ENCODE measurements at places on chromosomes 1 and 21.

GRCh38 chr1:246788895-246789338 lies 64.7 kb downstream of the SCCPDH start:
- DNase-seq = no peak

DNA sequence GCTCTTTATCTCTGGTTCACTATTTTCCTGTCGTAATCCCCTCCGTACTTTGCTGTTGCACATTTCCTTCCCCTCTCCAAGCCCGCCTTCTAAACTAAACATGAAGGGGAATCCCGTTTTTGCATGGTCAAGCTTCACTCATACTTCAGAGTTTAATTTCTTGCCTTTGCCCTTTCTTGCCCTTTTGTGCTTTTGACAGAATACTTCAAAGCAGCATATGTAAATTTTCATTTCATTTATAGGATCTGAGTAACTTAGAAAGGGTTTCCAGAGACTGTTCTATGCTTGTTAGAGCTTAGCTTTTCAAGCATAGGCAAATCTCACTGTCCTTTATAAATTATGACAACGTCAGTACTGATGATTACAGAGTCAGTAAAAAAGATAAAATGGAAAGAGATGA lies 27.7 kb downstream of the SPATA45 start:
- DNase-seq = peak; percentile 50

DNA sequence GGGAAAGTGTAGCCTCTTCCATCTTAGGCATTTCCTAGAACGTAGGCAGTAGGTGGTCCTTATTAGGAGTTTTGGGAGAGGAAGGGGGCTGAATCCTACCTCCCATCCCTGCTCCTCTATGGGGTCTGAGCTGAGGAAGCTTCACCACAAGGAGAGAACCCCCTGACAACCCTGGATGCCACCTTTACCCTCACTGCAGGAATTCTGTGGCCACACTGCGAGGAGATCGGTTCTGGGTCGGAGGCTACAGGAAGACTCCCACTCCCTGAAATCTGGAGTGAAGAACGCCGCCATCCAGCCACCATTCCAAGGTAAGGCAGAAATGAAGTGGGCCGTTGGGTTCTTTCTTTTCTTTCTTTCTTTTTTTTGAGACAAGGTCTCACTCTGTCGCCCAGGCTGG lies 1.5 kb downstream of the MX1 start:
- DNase-seq = no peak

- DNase-seq = no peak
Measured at GRCh38 chr1:230518511-230518910, 92.4 kb upstream of the PGBD5 start.

DNA sequence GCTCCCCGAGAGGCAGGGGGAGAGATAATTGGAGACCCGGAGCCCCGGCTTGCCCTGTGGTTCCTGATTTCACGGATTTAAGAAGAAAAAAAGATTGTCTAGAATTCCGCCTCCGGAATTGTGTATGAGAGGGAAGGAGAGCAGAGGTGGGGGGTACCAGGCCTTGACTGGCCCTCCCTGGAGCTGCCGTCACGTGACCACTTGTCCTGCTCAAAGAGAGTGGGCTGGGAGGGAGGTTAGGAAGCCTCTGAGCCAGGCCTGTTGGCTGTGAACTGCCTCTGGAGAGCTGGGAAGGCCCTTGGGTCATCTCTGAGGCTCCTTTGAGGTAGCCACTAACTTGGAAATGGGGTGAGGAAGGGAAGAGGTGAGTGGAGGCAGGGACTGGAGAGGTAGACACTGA lies 106.5 kb downstream of the GRIK3 start:
- no peak for DNase-seq

- peak; percentile 34 for DNase-seq
Measured at GRCh38 chr1:160726114-160726497, 12.9 kb upstream of the SLAMF7 start.

- no peak for DNase-seq
Measured at GRCh38 chr1:207218512-207219362, 102.7 kb upstream of the CD55 start.

- DNase-seq = no peak
Measured at GRCh38 chr1:158122833-158123388, 57.8 kb upstream of the CD1D start.

DNA sequence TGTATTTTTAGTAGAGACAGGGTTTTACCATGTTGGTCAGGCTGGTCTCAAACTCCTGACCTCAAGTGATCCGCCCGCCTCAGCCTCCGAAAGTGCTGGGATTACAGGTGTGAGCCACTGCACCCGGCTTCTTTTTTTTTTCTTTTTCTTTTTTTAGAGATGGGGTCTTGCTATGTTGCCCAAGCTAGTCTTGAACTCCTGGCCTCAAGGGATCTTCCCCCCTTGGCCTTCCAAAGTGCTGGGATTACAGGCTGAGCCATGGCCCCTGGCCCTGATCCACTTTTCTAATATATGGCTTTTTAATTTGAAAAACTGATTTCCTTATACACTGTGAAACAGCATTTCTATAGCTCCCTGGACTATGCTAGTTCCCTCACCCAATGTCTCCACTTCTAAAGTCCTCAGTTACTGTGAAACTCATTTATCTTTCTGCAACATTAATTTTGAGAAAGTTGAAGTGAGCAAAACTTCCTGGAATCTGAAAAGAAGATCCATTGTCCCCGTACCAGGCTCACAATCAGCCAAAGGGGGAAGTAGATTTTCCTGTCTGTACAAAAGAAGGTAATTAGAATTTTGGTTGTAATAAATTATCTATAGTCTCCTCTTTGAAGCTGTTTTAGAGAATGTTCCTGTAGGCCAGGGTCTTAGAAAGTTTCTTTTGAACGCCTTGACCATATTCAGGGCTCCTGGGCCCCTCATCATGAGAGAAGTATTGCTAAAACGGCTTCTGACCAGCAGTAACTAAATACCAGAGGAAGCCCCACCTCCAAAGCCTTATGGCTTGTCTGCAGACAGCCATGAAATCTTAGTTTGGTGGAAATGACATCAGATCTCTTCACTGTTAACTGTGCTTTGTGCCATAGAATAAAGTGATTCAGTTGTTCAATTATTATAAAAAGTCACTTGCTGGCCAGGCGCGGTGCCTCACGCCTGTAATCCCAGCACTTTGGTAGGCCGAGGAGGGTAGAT lies 34.9 kb downstream of the DEGS1 start:
- no peak for DNase-seq

- DNase-seq = no peak
Measured at GRCh38 chr1:29632806-29633615, 396.7 kb downstream of the PTPRU start.

DNA sequence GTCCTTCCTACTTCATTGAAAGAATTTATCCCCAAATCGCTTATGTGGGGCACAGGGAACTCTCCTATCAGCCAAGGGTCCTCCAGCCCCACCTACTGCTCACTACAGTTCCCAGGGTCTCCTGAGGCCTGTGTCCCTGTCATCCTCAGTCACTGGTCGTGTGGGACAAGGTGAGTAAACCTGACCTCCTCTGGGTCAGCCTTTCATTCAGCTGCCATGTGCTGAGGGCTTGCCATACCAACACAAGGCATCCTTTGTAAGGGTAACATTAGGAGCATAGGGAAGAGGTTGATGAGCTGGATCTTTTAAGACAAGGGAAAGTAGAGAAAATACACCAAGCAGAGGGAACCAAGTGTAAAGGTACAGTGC lies 11.2 kb upstream of the SNAPIN start:
- DNase-seq = no peak

GRCh38 chr1:161068306-161069234 lies 1.1 kb downstream of the ARHGAP30 start:
- DNase-seq = peak; percentile 87

DNA sequence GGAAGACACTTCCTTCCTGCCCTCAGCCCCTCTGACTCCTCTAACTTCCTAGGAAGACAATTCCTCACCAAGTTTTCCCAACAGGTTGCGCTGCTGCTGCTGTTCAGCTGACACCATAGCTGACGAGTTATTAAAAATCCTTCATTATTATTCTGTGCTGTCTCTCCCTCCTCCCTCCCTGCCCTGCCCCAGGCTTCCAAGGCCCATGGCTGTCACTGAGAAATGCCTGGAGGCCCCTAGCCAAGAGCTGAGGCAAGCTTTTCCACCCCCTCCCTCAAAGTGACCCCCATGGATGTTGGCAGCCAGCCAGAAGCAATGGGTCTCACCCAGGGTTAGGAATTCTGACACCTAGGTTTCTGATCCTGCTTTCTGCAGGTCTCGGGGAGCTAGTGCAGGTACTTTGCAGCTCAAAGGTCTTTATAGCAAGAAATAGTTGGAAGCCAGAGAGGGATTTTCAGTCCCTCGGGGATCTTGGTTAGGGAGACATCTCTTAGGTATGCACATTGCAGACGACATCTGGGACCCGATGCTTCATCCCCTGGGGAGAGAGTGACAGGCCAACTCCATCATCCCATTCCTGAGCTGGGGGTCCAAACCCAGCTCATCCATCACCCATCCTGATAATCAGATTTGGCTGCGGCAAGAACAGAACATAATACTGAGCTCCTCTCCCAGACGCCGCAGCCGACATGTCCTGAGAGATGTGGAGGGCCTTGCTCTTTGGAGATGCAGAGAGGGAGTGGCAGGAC lies 65.0 kb downstream of the KIRREL1 start:
- DNase-seq = no peak

DNA sequence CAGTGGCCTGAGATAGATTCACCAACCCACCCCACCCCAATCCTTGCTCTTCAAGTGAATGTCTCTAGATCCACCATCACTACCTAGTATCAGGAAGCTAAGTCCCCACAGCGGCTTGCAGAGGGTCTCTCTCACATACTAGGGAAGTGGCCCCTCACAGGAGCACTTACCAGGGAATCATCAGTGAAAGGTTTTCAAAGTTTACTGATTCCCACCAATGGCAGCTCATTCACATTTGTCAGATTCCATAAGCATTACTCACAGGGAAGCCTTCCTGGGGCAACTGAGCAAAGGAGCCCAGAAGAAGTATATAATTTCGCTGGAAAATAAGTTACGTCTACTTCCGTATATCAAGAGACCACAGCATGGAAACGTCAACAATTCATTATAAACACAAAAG lies 120.8 kb downstream of the GREM2 start:
- DNase-seq = no peak

DNA sequence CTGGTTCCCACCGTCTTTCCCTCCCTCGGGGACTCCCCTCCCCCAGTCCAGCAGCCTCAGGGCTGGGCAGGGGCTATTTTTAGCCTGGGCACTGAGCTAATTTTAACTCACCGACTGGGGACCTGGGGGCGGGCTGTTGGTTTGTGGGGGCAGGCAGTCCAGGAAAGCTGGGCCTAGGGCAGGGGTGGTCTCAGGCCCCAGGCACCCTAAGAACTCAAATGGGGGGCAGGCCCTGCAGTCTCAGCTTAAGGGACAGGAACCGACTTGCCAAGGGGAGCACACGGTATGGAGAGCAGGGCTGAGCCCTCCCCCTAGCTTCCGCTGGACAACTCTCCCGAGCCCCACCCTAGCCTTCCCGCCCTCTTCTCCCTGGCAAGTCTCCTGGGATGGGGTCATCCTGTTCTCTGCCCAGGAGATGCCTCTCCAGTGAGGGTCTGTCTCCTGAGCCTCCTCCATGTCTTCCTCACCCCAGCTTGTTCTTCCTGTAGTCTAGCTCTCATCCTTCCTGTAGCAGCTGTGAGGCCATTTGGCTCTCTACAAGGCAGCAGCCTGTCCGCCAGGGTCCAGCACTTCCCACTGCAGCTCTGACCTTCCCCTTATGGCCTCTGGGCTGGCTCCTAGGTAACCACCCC lies 10.1 kb downstream of the MEF2D start:
- no peak for DNase-seq

DNA sequence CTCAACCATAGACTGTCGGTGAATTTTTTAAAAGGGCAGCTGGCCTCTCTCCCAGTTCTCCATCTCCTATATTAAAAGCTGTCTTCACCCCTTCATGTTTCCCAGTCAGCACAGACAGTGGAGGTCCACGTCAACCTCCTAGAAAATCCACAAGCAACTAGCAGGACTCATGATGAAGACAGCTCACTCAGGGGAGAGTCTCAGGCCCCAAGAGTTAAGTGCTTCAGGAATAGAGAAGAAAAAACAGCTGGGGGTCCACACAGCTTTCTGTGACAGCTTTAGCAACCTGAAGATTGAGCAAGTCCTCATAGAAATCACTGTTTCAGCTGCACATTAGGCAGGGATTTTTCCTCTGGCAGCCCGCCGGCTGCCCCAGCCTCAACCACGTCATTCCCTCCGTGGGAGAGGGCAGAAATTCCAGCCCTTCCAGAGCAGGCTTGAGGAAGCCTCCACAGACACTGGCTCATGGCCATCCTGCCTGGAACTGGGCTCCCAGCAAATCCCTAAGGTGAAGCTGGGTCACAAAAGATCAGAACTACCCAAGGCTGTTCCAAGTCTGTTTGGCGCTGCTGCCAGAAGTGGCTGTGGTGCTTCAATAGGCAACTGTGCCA lies 15.2 kb downstream of the GPR161 start:
- no peak for DNase-seq

DNA sequence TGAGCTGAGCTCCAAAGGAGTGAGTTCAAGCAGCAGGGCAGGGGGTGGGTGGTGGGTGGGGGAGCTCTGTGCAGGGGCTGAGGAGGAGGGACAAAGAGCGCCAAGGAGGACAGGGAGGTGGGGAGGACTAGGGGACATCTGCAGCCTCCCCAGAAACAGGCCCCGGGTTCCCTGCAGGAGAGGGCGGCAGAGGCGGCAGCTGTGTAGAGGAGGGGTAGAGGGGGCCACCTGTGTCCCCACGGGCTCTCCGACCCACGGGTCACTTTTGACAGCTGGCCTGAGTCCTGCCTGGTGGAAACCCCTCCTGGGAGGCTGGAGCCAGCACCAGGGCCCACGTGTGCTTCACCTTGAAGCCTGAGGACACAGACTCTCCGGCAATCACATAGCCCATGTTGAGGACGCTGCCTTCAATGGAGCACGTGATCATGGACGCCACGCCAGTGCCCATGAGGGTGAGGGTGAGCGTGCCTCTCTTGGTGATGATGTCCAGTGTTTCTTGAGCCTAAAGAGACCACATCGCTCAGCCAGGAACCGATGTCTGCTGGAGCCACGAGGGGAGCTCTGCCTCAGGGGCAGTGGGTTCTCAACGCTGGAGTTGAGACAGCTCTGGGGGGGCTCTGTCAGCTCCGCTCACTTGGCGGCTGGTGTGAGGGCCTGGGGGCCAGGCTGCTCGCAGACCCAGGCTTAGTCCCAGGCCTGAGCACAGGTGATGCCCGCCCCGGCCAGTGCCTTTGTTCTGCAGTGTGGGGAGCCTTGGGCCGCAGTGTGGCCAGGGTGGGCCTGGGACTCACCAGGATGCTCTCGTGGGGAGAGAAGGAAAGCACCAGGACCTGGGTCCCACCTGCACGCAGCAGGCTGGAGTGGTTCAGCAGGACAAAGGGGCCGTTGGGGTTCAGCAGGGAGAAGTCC lies 6.6 kb upstream of the TMEM52 start:
- no peak for DNase-seq

DNA sequence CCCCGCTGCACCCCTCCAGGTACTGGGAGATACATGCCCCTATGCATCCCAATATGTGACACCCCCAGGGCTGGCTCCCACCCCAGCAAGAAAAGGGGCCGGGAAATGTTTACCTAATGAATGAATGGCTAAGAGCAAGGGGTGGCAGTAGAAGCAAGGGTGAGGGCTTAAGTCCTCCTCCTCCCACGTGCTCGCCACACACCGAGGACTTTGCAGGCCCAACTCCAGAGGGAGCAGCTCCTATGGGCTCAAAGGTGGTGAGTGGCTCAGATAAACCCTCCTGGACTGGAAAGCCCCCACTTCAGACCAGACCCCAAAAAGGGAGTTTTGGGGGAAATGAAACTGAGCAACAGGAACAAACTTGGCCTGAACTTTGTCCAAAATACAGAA lies 11.4 kb downstream of the SLC45A3 start:
- peak; percentile 82 for DNase-seq

- DNase-seq = no peak
Measured at GRCh38 chr1:110639724-110640386, 33.7 kb upstream of the KCNA2 start.

- DNase-seq = no peak
Measured at GRCh38 chr1:6496365-6496721, 4.9 kb upstream of the PLEKHG5 start.

All from GM13976 (cell line).